ENCODE measurements at places on chromosomes 1 and 21.

DNA sequence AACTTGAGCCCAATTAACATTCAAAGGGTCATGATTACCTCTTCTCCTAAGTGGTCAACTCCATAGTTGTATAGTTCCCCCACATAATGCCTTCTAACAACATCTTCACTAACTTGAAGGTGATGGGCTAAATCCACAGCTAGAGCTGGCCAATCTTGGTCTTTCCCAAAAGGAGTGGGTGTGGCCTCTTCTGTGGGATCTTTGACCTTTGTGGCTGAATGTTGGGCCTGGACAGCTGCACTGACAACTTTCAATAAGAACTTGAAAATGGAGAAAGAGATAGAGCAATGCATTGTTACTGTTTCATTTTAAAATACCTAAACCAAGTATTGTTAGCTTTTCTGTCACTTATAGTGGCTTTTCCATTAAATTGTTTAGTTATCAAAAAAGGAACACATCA, 59.2 kb downstream of the IARS2 start:
- no peak for DNase-seq

DNA sequence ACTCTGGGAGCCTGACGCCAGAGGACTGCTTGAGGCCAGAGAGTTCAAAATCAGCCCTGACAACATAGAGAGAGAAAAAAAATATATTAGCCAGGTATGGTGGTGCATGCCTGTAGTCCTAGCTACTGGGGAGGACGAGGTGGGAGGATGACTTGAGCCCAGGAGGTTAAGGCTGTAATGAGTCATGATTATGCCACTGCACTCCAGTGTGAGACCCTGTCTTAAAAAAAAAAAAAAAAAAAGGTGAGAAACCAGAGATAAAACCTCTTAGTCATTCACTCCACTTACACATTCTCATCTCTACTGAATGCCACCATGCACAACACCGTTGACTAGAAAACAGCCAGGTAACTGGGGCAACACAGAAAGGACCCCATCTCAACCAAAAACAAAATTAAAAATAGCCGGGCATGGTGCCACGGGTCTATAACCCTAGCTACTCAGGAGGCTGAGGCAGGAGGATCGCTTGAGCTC, 178.1 kb downstream of the SLC45A1 start:
- DNase-seq = no peak

GRCh38 chr1:192512426-192513162, 63.0 kb upstream of the RGS1 start:
- no peak for DNase-seq

DNA sequence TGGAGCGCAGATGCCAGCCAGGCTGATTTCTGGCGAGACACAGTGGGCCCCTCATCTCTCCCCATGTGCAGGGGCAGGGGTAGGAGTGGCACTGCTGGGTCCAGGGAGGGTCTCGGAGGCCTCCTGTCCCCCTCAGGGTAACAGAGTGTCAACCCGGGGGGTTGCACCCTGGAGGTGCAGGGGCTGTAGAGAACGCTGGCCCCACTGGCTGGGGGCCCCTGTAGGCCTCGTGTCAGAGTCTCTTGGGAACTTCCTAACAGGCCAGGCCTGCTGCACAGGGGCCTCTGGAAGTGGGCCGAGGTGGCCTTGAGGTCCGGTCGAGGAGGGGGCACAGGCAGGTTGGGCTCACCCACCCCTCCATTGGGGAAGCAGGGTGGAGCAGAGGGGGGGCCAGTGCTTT, 38.9 kb upstream of the AJAP1 start:
- no peak for DNase-seq

- DNase-seq = no peak
These were observed 486.3 kb downstream of the NPHP4 start for GRCh38 chr1:5505944-5506343.

- DNase-seq = peak; percentile 48
These were observed 7.6 kb downstream of the DCLRE1B start for GRCh38 chr1:113912594-113913311.

DNA sequence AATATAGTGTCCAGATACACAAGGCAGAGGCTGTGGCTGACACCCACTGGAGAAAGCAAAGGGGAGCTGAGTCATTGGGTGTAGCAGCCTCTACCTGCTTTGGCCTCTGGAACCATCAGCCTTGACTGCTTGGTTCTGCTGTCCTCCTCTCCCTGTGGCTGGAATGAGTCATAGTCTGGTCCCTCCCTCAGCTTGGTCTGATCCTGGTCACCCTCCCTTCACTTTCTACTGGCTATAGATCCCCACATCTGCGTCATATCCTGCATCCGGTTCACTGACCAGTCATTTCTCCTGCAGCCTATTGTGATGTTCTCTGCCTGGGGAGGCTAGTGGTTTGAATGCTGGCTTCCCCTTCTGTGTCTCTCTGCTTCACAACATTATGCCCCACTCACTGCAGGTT, 372.8 kb upstream of the DAB1 start:
- peak; percentile 35 for DNase-seq

DNA sequence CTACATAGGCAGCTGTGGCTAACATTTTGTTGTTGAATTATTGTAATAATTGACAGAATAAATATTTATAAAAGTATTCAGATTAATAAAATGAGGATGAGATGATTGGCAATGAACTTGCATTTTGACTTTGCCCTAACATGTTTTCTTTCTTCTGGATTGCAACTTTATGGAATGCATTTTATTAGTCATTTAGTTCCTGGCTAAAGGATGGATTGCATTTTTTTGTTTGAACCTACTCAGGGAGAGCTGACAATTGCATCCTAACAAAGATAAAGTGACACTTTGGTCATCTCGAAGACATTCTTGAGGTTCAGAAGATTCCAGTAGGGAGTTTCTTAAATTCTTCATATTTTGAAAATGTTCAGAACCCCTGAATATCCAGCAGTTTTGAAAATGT, 37.5 kb downstream of the PGM1 start:
- peak; percentile 47 for DNase-seq

GRCh38 chr1:211487082-211487481, 4.9 kb downstream of the RD3 start:
- no peak for DNase-seq

- no peak for DNase-seq
These were observed 60.3 kb downstream of the CD247 start for GRCh38 chr1:167457936-167458584.

- no peak for DNase-seq
These were observed 42.2 kb downstream of the NTNG1 start for GRCh38 chr1:107183011-107183410.

DNA sequence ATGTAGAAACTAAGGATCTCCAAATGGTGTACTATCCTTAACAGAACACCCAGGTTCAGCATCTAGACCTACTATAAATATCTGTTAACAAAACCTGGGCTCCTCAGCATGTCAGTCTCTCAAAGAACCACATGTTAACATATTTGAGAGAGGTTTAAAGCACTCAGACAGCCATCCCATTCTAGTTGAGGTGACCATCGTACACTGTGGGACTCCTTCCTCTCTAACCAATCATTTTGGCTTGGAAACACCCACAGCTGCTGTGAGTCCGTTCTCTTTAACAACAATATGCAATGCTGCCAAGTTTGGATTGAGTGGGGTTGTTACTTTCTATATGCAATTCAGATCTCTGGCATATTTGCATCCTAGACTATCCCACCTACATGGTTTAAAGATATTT, 105.8 kb downstream of the MRPL39 start:
- DNase-seq = no peak

DNA sequence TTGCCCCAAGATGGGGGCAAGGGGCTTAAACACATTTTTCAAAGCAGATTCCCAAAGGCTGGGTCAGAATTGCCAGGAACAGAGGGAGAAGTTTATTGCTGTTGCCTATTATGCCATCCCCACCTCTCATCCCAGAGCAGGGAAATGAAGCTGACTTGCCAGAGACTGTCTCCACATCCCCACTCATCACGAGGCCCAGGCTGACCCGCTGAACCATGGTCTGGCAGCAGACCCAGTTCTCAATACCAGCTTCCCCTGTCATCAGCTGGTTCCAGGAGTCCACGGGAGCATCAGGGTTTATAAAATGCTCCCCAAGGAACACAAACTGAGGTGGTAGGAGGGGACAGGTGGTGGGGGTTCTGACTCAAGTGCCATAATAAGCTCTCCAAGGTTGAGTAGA, 605.9 kb downstream of the NPHP4 start:
- DNase-seq = no peak

DNA sequence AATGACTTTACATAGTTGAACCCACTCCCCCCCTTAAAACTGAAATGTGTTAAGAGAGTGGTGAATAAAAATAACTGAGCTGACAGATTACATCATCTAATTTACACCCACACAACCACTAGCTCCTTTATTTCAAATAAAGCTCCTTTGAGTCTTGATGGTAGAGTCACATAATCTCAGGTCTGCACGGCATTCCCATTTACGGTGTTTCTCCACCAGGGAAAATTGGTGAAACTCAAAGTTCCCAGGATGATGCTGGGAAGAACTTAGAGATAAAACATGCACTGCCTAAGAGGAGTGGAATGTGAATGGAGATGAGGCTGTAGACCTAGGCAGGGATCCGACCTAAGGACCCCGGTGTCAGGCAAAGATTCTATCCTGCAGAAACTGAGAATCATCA, 727.8 kb upstream of the ADAMTS5 start:
- no peak for DNase-seq

- DNase-seq = peak; percentile 45
These were observed at the start of gene CASQ1 for GRCh38 chr1:160189649-160190625. Gene CASQ1 (plus strand): TSS chr1:160190575. CDS start chr1:160190752, 177 bp downstream.

- no peak for DNase-seq
These were observed at the start of gene SH2D1B for GRCh38 chr1:162412002-162412401. Gene SH2D1B (minus strand): TSS chr1:162412136. CDS start chr1:162412016, 120 bp downstream.

- DNase-seq = no peak
These were observed 1.1 kb downstream of the PUSL1 start for GRCh38 chr1:1309251-1310108.

GRCh38 chr1:9294910-9295636, 2.4 kb downstream of the SPSB1 start:
- peak; percentile 59 for DNase-seq

- DNase-seq = no peak
These were observed 18.7 kb upstream of the RAP1A start for GRCh38 chr1:111600886-111601386.
